Diencephalon (tissue), 1 donor: ENCODE measurements at places on chromosomes 5 and 9. TPM values are rescaled to one million over a fixed set of nuclear protein-coding genes. Genes with fewer than 3 reads are reported as not detected.

Gene KCNIP1
- total RNA-seq: 51.2 TPM

Gene SLC22A4
- 2.5 TPM for total RNA-seq

Gene HAUS6
- total RNA-seq: 28.4 TPM

Gene TRMT10B
- total RNA-seq: 3.7 TPM

Gene CXXC5
- 53.5 TPM for total RNA-seq

Gene STPG3
- not detected for total RNA-seq

Gene TMC1
- total RNA-seq: 0.46 TPM

Gene FAM151B
- total RNA-seq: 22.6 TPM

Gene IL33
- 17.5 TPM for total RNA-seq

Gene DMRTA1
- total RNA-seq: 0.92 TPM

Gene SEMA6A
- total RNA-seq: 59.1 TPM

Gene RNF20
- total RNA-seq: 40.1 TPM

Gene CSF1R
- total RNA-seq: 15.7 TPM

Gene TBCA
- 133 TPM for total RNA-seq

Gene GFI1B
- total RNA-seq: 0.23 TPM

Gene OCLN
- 12.0 TPM for total RNA-seq

Gene CDC25C
- 2.1 TPM for total RNA-seq
